ENCODE measurements at places on chromosomes 11 and 22.

DNA sequence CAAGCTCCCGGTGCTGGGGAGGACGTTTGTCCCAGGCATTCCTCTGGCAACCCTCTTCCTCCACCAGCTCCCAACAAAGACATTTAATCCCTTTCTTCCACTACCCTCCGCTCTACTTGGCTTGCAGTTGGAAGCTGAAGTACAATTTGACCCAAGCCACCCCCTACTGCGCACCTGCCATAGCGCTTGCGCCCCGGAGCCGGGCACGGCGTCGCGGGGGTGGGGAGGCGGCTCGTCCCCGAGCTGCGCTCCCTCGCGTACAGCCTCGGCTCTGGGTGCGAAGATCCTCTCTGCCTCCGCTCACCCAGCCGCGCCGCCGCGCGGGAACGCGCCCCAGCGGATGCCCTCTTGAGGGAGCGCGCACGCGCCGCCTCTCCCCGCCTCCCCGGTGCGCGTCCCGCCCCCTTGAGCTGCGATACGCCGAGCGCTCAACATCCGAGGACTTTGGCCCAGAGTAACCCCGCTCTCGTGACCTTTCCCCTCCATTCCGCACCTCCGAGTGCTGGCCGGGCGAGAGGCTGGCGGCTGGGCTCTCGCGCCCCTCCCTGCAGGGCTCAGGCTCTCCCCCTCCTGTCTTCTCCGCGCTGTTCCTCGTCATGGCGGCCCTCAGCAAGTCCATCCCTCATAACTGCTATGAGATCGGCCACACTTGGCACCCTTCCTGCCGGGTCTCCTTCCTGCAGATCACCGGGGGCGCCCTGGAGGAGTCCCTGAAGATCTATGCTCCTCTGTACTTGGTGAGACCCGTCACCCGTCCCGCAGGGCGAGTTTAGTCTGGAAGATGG is at the start of gene TMEM135:
Gene TMEM135 (plus strand): TSS at position 485 of the 785 bp plus-strand sequence. CDS start 112 bp downstream, at position 597.
- DNase-seq, result peak; percentile 94

DNA sequence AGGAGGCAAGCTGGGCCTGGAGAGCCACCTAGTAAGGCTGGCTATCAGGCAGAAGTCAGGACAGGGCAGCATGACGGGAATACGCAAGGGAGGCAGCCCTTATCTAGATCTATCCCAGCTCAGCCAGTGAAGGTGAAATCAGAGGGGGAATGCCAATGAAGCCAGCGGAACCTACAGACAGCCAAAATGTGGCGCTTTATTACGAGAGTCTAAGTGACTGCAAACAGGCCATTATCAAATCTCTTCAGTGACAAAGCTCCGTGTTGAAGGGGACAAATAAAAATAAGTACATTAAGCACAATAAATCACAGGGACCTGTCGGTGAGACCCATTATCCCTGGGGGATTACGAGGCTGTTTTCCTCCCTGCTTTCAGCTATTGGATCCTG is 22.8 kb downstream of the LARGE1 start:
- no peak for DNase-seq

DNA sequence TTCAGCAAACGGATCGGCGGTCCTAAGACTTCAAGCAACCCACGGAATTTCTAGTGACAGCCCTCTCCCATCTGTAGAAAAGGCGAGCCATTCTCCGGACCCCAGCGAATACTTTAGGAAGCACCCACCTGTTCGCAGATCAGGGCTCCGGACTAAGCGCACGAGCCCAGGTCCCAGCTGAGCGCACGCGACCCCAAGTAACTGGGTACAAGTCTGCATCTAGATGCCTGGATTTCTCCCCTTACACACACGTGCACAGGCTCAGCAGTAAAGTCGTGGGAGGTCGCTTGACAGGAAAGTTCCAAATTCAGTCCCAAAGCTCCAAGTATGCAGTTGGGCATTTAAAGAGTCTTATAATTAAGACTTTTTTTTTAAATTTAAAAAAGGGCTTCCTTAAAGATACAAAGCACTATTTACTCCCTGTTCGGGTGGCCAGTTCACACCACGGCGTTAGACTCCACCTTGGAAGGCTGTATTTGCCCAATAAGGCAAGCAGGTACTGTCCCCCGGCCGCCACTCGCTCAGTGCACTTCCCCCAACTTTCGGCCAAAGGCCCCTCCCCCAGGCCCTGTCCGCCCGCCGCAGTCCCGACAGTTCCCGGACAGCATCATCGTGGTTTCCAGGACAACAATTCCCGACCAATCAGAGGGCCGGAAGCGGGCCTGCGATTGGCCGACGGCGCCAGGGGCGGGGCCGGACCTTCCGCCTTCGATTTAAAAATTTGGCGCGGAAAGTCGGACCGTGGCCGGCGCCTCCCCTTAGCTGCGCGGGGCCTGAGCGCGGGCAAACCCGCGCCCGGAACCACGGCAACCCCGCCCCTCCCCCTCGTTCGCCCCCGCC is at the start of gene E2F8:
Gene E2F8 (minus strand): TSS at position 526 of the 840 bp plus-strand sequence. CDS start 824 bp downstream, outside the sequence.
- peak; percentile 96 for DNase-seq

DNA sequence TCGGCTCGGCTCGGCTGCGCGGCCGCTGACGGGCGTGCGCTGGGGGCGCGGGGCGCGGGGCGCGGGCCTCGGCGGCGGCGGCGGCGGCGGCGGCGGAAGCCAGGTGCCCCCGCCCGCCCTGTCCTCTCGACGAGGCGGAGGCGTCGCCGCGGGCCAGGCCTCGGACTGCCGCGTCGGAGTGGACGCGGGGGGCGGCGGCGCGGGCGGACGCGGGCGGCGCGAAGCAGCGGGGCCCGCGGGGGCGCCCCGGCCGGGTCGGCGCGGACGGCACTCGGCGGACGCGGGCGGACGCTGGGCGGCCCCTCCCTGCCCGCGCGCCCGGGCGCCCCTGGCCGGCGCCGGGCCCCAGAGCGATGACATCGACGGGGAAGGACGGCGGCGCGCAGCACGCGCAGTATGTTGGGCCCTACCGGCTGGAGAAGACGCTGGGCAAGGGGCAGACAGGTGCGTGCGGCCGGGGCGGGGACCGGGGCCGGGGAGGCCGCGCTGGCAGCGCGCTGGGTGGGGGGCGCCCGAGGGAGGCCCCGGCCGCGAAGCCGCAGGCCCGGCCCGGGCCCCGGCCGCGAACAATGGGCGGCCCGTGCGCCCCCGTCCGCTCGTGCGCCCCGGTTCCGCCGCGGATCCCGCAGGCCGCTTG is at the start of gene BRSK2:
Gene BRSK2 (plus strand): TSS at position 3 of the 637 bp plus-strand sequence. CDS start 351 bp downstream, at position 354.
- DNase-seq, result no peak

Data from posterior cingulate gyrus (tissue), 11 donors.